DMS79 (cell line): ENCODE measurements at places on chromosomes 4 and X.

GRCh38 chr4:72846280-72847111 is 223.0 kb downstream of the COX18 start:
- no peak for DNase-seq

GRCh38 chrX:39532761-39533160 is 565.0 kb downstream of the BCOR start:
- no peak for DNase-seq

DNA sequence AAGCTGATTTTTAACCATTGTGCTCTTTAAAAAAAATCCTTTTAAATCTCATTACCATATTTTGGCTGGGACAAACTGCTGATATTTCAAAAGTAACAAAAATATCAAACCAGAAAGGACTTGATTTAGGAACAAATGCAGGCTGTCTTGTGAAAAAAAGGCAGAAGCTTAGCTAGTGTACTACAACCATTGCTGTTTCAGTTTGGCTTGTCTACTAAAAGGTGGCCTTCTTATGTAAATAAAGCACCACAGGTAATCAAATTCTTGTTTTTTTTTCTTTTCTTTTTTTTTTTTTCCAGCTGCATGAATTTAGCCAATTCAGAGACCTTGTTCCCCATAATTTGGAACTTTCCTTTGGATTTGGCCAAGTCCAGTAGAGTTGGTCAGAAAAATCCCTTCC is 43.8 kb upstream of the MAGEA8 start:
- DNase-seq = no peak

DNA sequence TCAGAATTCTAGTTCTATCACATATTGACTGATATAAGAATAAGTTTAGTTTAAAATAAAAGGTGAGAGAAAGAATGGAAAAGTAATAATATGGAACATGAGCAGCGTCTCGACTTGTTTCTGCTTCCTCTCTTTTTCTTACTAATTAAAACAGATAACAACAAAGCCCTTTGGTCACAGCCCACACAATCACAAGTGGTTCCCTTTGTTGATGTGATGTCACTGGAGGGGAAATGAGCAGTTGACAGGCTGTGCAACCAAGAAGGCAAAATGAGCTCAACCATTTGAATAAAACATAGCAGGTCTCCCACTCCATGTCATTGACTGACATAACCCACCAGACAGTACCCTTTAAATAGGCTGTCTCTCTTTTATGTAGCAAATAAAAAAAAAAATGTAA is 342.5 kb upstream of the MAGEB2 start:
- DNase-seq = no peak

DNA sequence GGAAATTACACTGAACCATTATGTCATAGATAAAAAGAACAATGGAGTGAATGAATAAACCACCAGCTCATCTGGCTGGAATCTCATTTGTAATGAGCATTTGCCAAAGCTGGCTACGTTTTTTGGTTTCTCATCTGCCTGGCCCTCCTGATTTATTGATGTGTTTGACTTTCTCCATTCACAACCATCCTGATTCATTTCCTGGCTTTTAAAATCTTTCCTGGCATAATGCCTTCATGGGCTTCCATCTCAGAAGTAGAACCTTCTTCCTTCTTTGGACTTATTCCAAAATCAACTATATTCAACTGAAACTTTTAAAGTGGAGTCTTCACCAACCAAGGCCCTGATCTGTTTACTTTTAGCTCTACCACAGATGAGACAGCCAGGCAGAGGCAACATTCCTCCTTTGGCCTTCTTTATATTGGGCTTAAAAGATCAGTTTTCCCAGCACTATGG is 36.0 kb upstream of the ARSJ start:
- DNase-seq = no peak

- no peak for DNase-seq
Measured at GRCh38 chrX:23726191-23726590, 16.9 kb downstream of the ACOT9 start.

- no peak for DNase-seq
Measured at GRCh38 chr4:76706581-76706980, 191.4 kb downstream of the SOWAHB start.

DNA sequence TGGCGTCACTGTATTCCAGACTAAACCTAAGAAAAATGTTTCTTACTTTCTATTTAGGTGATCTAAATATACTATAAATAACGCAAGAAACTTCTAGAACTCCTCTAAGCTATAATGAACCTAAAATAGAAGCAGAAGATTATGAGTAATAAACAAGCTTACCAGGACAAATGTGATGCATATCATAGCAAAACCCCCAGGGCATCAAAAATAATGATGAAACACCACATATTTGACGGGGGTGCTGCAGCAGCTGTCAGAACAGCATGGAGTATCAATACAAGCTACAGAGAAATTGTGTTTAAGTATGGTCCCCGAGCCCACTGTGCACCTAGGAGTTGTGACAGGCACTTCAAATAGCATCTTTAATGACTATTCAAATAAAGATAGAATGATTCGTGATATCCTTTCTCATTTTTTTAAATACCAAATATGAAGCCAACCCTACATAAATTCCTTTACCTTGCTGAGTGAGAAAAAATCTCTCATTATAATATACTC is 337.3 kb downstream of the CENPC start:
- DNase-seq = no peak

GRCh38 chr4:142077048-142077447 is 440.7 kb downstream of the IL15 start:
- no peak for DNase-seq

- no peak for DNase-seq
Measured at GRCh38 chrX:71210816-71211215, 12.2 kb upstream of the GJB1 start.

DNA sequence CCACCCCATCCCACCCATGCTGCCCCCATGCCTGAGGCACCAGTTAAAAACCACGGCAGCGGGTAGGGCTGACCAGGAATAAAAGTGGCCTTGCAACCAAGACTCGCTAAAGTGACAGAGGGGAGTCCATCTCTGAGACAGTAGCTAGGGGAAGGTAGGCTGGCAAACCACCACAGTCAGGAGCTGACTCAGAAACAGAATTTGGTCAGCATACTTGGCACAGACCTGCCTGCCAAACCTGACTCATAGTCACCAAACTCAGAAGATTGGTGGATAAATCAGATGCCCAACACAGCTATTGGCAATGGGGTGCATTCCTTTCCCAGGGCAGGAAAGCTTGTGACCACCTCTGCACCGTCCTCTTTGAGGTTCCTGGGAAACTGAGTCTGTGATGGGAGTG is 193.8 kb downstream of the BCOR start:
- DNase-seq = no peak

DNA sequence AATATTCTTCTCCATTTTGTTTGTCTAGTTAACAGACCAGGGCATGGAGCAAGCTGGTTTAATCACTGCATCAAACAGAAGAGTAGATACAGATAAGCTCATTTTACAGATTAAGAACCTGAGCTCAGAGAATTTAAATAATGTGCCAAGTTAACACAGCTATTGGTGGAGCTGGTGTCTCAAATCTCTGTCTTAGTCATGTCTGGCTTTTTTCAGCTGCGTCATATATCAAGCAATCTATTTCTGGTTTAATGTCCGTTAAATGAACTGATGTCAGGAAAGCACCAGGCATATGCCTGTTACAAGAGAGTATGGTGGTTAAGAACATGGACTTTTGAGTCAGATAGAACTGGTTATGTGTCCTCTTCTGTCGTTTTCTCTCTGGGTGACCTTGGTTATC is 79.8 kb upstream of the ADGRA3 start:
- DNase-seq = no peak

DNA sequence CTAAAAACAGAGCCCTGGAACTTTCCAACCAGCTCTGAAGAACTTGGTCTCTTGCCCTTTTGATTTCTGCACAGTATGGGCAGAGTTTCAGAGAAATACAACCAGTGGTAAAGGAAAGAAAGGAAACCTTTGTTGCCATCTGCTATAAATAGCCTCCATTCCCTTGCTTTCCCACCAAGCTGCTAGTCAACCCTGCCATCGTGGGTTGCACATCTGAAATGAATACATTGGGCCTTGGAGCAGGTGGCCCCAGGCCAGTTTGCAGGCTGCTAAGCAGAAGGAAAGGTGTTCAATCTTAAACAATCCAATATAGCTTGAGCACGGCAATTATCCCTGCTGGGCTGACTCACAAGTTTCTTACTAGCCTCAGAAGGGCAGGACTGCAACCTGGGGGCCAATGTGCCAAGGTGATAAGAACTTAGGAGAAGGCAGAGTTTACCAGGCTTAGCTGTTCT is 142.5 kb downstream of the PPARGC1A start:
- DNase-seq = no peak

DNA sequence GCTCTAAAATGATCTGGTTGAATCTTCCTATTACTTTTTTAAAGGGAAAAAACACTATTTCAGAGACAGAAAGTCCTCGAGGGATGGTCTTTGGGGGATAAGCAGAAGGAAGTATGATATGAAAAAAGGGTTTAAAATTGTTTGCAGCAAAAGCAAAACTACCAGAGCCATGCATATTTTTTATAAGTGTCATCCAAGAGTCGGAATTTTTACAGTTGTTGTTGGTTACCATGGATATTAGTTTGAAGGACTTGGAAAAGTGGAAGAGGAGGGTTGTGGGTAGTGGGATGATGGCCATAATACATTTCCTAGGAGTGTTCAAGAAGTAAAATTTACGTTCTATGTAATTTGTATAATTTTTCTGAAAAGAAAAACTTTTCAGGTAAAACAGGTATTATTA is 134.4 kb downstream of the PCDH7 start:
- DNase-seq = no peak

GRCh38 chr4:82798168-82799005 is at the start of gene SCD5:
TSS of gene SCD5 (minus strand) at chr4:82798796. CDS start at chr4:82798537, 259 bp downstream.
- peak; percentile 83 for DNase-seq

- no peak for DNase-seq
Measured at GRCh38 chrX:112827292-112827903, 13.2 kb downstream of the AMOT start.

DNA sequence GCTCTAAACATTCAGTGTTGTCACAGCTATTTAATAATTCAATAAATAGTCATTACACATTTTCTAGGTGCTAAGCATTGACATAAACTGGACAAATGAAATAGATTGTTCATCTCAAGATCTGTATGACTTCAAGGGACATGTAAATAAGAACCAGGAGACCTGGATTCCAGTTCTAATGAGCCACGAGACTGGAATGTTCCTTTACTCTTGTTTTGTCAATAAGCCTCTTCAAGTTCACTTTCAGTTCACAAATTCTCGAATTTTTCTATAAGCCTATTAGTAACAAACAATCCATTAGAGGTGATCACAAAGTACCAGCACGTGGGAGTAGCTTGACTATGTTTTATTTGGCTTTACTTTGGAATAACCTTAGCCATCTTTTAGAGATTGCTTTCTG is 514.0 kb upstream of the SMIM31 start:
- DNase-seq = no peak

GRCh38 chr4:128284317-128284716 is 3.3 kb downstream of the PGRMC2 start:
- DNase-seq = no peak

DNA sequence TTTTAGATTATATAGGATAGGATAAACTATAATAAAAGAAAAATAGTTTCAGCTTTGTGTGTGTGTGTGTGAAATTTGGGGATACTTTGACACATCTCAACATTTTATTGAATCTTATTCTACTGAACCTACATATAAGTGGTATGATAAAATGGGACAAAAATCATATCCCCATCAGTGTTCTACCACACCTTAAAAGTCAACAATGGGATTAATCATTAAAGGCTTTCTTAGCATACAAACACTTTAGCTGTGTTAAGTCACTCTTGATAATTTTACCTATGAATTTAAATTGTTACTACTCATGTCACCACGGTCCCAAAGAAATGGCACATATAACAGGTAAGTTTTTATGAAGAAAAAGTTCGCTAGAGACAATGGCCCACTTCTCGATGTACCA is 37.7 kb upstream of the LRBA start:
- DNase-seq = no peak

DNA sequence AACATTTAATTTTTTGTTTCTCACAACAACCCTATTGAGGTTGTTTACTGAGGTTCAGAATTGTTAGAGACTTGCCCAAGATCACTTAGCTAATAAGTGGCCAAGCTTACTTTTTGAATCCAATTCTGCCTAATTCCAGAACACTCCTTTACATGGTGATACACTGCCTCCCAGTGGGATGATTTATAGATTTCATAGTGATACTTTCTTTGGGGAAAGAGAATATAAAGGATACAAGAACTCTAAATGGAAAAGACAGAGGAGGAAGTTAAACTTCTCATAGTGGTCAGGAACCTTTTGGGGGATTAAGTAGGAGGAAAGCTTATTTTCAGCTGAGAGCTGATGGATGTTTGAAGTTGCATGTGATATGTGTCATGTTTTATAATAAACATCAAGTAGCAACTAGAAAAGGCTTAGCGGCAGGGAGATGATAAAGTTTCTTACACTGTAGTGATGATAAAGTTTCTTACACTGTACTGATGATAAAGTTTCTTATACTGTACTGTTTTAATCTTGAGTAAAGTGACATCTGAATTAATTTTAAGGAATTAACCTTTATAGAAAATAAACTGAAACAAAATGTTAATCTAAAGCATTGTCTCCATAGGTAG is 15.3 kb downstream of the STAG2 start:
- no peak for DNase-seq

DNA sequence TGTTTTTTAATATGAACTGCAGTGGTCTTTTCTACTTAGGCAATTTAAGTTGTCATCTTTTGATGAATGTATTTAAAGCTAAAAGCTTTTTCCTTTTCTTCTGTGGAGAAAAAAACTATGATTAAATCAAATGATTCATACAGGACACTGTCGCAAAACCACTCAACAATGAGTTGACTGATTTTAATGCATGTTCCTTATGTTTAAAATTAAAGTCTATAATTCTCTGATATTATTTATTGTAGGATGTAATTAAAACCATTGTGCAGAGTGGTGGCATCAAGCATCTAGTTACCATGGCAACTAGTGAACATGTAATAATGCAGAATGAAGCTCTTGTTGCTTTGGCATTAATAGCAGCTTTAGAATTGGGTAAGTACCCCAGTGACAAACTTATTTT is 172.5 kb downstream of the RAP1GDS1 start:
- DNase-seq = no peak

DNA sequence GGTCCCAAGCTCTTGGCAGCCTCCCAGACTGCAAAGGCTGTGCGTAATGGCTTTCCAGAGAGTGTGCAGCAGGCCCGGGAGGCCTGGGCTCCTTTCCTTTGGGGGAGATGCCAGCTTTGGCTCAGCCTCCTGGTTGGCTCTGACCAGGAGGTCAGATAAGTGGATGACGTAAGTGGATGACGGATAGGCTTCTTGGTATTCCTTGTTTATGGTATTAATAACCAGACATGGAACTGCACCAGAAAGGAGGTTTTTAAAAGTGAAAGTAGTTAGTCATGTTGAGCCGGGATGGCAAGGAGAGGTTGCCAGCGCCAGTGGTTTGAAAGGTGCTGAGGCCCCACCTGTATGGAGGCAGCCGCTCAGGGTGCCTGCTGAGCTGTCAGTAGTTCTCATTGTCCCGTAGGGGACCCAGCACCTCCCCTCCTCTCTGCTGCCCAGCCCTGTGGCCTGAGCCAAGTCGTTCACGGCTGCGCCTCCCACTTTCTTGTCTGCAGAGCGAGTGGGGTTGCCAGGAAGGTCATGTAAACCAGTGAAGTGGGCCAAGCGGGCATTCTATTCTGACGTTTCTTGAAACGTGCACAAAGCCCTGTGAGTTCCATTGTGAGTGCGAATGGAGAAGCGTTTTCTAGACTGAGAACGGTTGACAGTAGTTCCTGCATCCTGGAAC is 28.7 kb upstream of the STOX2 start:
- peak; percentile 83 for DNase-seq
